M059J (cell line): ENCODE measurements at places on chromosomes 2 and 18.

- DNase-seq = no peak
Observed at GRCh38 chr2:42049221-42050009, 1.6 kb downstream of the PKDCC start.

DNA sequence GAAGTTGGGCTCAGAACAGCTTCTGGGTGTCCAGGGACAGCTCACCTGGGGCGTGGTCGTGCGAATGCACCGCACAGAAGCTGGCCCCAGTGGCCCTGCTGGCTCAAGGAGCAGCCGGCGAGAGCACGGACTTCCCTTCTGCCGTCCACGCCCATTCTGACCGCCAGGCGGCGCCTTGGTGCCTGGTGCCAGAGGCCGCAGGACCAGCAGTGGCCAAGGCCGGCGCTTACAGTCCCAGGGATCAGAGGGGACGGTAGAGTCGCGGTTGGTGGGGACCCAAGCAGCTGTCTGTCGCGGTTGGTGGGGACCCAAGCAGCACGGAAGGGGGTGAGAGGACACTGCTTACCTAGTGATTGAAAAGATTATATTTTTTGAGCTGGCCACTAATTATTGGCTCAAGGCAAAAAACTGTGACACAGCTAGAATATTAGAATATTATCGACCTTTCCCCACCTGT is 25.7 kb downstream of the NPPC start:
- DNase-seq = peak; percentile 67

DNA sequence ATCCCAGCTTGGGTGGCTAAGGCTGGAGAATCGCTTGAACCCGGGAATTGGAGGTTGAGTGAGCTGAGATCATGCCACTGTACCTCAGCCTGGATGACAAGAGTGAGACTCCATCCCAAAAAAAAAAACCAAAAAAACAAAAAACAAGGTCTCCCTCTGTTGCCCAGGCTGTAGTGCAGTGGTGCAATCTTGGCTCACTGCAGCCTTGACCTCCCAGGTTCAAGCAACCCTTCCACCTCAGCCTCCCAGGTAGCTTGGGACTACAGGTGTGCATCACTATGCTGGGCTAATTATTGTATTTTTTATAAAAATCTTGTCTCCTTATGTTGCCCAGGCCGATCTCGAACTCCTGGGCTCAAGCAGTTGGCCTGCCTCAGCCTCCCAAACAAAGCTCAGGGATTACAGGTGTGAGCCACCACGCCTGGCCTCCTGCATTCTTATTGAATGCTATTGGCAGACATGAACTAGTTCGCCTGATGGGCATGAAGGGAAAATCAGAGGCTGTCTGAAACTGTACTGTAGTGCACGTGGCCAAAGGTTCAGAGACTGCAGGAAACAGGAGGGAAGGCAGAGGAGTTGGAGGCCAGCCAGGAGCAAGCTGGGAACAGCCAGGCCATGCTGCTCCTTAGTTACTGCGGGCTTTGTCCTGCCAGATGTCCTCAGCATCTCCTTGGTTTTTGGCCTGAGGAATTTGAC is 16.0 kb upstream of the ASXL2 start:
- DNase-seq = peak; percentile 21

- DNase-seq = no peak
Observed at GRCh38 chr2:218263817-218264641, 3.2 kb downstream of the GPBAR1 start.

- DNase-seq = peak; percentile 95
Observed at GRCh38 chr2:237662671-237663093, 35.3 kb downstream of the LRRFIP1 start.

- no peak for DNase-seq
Observed at GRCh38 chr18:11021477-11021876, 127.9 kb downstream of the PIEZO2 start.

- peak; percentile 63 for DNase-seq
Observed at GRCh38 chr2:27715318-27716210, 51.9 kb downstream of the SLC4A1AP start.

- DNase-seq = no peak
Observed at GRCh38 chr2:147098940-147099339, 745.9 kb upstream of the ACVR2A start.

- no peak for DNase-seq
Observed at GRCh38 chr2:2796207-2796606, 465.1 kb upstream of the MYT1L start.

GRCh38 chr18:46334868-46335281 is 230.7 kb downstream of the HAUS1 start:
- no peak for DNase-seq

- no peak for DNase-seq
Observed at GRCh38 chr2:137348301-137348700, 583.0 kb downstream of the THSD7B start.

DNA sequence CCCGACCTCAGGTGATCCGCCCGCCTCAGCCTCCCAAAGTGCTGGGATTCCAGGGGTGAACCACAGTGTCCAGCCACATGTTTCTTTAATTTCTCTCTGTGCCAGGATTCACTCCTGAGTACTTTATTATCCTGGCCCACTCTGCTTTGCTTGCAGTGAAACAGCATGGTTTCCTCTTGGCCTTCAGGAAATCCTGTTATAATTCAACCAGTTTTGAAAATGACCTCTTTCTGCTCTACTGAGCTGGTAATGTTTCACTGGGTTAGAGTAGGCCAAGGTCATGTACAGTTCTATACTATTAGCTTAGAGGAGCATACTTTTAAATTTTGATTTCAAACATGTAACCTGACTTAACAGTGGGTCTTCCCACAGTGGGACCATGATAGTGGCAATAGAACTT is 90.6 kb upstream of the PELI1 start:
- no peak for DNase-seq
